LHCN-M2 (cell line): ENCODE measurements at places on chromosomes 2 and 18. TPM values are rescaled to one million over a fixed set of nuclear protein-coding genes. Genes with fewer than 3 reads are reported as not detected.

- DNase-seq: no peak
Observed at GRCh38 chr2:15363734-15364133, 197.4 kb downstream of the NBAS start.

- DNase-seq: no peak
Observed at GRCh38 chr2:155872396-155872795, 460.1 kb downstream of the NR4A2 start.

DNA sequence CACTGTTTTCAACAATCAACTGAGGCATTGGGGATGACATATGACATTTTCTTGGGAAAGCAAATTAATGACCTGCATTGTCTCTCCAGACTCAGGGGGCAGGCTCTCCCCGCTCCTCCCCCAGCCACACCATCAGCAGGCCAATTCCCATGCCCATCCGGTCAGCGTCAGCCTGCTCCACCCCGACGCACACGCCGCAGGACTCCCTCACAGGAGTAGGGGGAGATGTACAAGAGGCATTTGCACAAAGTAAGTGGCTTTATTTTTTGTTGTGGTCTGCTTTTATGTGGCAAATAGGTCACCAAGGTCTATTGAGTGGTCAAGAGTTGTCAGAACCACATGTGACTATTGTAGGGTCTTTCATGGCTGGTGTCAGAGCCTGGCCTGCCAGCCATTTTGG lies 165.1 kb downstream of the DTNA start:
- DNase-seq: no peak

- DNase-seq: peak; percentile 88
Observed at GRCh38 chr2:62287899-62288880, 92.3 kb downstream of the B3GNT2 start.

- peak; percentile 76 for DNase-seq
Observed at GRCh38 chr2:47014564-47015051, 99.0 kb upstream of the MCFD2 start.

GRCh38 chr2:170190172-170190571 lies 12.2 kb downstream of the MYO3B start:
- DNase-seq: no peak

GRCh38 chr2:53829273-53829979 lies 30.3 kb downstream of the GPR75 start:
- DNase-seq: no peak

GRCh38 chr18:35040638-35040987 lies 600 bp upstream of the MAPRE2 start:
- DNase-seq: no peak

GRCh38 chr2:223918671-223919134 lies 26.4 kb downstream of the WDFY1 start:
- no peak for DNase-seq

DNA sequence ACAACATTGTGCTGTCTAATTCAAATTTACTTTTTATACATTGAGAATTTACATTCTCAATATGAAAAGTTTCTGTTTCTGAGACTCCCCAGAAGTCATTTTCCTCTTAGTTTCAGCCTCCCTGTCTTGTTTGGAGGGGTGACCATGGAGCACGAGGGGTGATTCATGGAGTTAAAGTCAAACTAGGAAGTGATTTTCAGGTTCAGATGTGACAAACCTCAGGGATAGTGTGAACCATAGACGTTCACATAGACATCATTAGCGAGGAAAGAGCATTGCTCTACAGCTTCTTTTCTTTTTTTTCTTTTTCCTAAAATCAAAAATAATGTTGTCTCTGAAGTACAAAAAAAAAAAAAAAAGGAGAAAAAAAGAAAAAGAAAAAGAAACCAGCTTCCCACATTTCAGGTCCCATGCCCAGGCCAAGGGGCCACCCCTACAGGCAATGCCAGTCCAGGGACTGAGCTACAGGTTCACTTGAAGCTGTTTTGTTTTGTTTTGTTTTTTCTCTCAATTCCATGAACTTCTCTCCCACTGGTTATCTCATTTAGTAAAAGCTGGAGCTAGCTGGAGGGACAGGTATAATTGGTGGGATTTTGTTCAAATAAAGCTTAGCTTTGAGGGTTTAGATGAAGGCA lies 18.1 kb upstream of the LCLAT1 start:
- DNase-seq: no peak

- DNase-seq: peak; percentile 5
Observed at GRCh38 chr2:69385443-69386151, 1.4 kb downstream of the GFPT1 start.

GRCh38 chr2:195659114-195659513 lies 2.1 kb downstream of the SLC39A10 start:
- DNase-seq: no peak

- peak; percentile 81 for DNase-seq
Observed at GRCh38 chr2:219404954-219405353, 13.2 kb upstream of the DES start.

DNA sequence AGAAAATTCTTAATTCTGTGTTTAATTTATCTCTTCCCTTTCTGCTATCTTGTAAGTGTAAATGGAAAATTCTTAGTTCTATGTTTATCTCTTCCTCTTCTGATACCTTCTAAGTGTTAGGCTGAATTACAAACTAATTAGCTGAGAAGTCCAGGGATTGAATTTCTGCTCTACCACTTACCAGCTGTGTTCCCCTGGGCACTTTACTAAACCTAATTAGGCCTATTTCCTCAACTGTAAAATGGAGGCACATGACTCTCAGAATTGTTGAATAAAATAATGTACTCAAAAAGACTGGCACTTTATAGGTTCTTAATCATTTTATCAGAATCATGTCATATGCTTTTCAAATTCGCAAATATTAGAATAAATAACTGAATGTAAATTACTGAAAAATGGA lies 146.3 kb downstream of the MAP2 start:
- no peak for DNase-seq

GRCh38 chr2:170247882-170248393 lies 70.0 kb downstream of the MYO3B start:
- peak; percentile 65 for DNase-seq

DNA sequence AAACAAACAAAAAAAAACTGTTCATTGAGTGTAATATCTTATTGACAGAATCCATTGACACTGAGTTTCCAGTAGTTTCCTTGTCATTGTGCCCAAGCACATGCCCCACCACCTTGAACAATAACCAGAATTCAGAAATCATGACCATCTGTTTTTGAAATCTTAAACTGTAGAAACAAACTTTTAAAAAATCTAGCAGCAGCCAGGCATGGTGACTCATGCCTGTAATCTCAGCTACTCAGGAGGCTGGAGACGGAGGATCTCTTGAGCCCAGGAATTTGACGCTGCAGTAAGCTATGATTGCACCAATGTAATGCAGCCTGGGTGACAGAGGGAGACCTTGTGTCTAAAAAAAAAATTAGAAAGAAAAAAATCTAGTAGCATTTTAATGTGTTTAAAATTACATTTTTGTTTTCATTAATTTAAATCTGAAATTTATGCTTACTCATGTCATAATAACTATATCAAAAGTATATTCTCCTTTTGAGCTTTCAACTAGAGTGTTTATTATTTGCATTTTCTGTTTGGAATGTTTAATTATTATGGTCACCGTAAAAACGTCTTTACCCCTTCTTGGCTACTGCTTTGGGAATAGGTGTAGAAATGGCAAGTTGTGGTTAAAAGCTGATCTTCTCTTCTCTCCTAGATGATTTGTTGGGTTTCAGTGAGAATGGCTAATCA lies 25.2 kb upstream of the STON1 start:
- DNase-seq: peak; percentile 69

GRCh38 chr2:215280326-215280725 lies 31.5 kb upstream of the ATIC start:
- peak; percentile 34 for DNase-seq

GRCh38 chr2:28338046-28338817 lies 54.4 kb upstream of the FOSL2 start:
- DNase-seq: peak; percentile 92

ICOS gene
- not detected in 2 replicates for total RNA-seq

MEP1B gene
- total RNA-seq: not detected in 2 replicates

SERPINB10 gene
- total RNA-seq: not detected in 2 replicates

POTEE gene
- total RNA-seq: not detected in 2 replicates

SLC25A12 gene
- 15.4 and 20.0 TPM in 2 replicates for total RNA-seq

NFE2L2 gene
- total RNA-seq: 59.3 and 74.6 TPM in 2 replicates

LBX2 gene
- total RNA-seq: 1.2 and 1.6 TPM in 2 replicates

MMADHC gene
- 155 and 160 TPM in 2 replicates for total RNA-seq

DES gene
- total RNA-seq: 863 and 1,551 TPM in 2 replicates

C2orf15 gene
- total RNA-seq: not detected in 2 replicates

FBXO36 gene
- total RNA-seq: 3.1 TPM in 2 replicates

LIPG gene
- total RNA-seq: 0.11 and 0.19 TPM in 2 replicates

BOLA3 gene
- total RNA-seq: 92.3 and 116 TPM in 2 replicates

GPR45 gene
- not detected in 2 replicates for total RNA-seq

DYNAP gene
- total RNA-seq: not detected in 2 replicates

SULT1C4 gene
- not detected in 2 replicates for total RNA-seq
